Mammary epithelial cell (primary cell): ENCODE measurements at places on chromosomes 6 and 20. TPM values are rescaled to one million over a fixed set of nuclear protein-coding genes. Genes with fewer than 3 reads are reported as not detected.

RBM24 gene
- total RNA-seq, result 0.40 and 0.49 TPM in 2 replicates

IYD gene
- not detected in 2 replicates for total RNA-seq

AGPAT4 gene
- total RNA-seq, result 15.8 TPM

KIF13A gene
- total RNA-seq, result 71.2 TPM

TBXT gene
- not detected for total RNA-seq

ZNF391 gene
- total RNA-seq, result 10.4 and 10.7 TPM in 2 replicates

GATA5 gene
- not detected for total RNA-seq

HLA-G gene
- total RNA-seq, result 0.32 TPM in 1 of 2 replicates, not detected in the other

CFAP61 gene
- not detected in 2 replicates for total RNA-seq

THBS2 gene
- total RNA-seq, result 0.19 and 0.64 TPM in 2 replicates

SYTL3 gene
- total RNA-seq, result 1.7 and 2.2 TPM in 2 replicates

SAMHD1 gene
- 3.8 TPM for total RNA-seq

PGC gene
- not detected in 2 replicates for total RNA-seq

TMEM151B gene
- not detected in 2 replicates for total RNA-seq

KIAA1586 gene
- 12.3 TPM for total RNA-seq

NNAT gene
- 1.0 TPM for total RNA-seq

SAMD5 gene
- 2.9 TPM in 2 replicates for total RNA-seq

MATN4 gene
- not detected for total RNA-seq

PRIM2 gene
- 10.8 TPM for total RNA-seq

CFB gene
- 1.7 TPM for total RNA-seq

BACH2 gene
- total RNA-seq, result 4.5 TPM

SLC32A1 gene
- total RNA-seq, result not detected

RGS17 gene
- total RNA-seq, result 3.4 and 4.1 TPM in 2 replicates

COL19A1 gene
- 0.17 TPM for total RNA-seq

OPRL1 gene
- 0.50 TPM for total RNA-seq

APCDD1L gene
- total RNA-seq, result 1.7 TPM

ISM1 gene
- 0.33 TPM for total RNA-seq

POPDC3 gene
- total RNA-seq, result 34.0 TPM

TTLL9 gene
- 0.21 TPM in 1 of 2 replicates, not detected in the other for total RNA-seq

SUMO4 gene
- 1.5 and 1.8 TPM in 2 replicates for total RNA-seq

RUNX2 gene
- 5.2 and 5.4 TPM in 2 replicates for total RNA-seq

PARD6B gene
- 7.7 TPM for total RNA-seq

RAET1L gene
- 1.0 TPM for total RNA-seq

COL12A1 gene
- 174 and 192 TPM in 2 replicates for total RNA-seq

RGL2 gene
- 22.0 TPM for total RNA-seq

SEMG1 gene
- total RNA-seq, result not detected in 2 replicates

LPIN3 gene
- 12.2 and 20.8 TPM in 2 replicates for total RNA-seq

NINL gene
- 6.8 and 11.9 TPM in 2 replicates for total RNA-seq

ARMH2 gene
- not detected for total RNA-seq

MOG gene
- not detected for total RNA-seq

GSTA3 gene
- not detected for total RNA-seq

SFT2D1 gene
- 41.1 and 41.5 TPM in 2 replicates for total RNA-seq

TNF gene
- total RNA-seq, result not detected

MYT1 gene
- not detected for total RNA-seq

GRM4 gene
- not detected in 2 replicates for total RNA-seq
